ENCODE measurements at places on chromosomes 2 and 18.

DNA sequence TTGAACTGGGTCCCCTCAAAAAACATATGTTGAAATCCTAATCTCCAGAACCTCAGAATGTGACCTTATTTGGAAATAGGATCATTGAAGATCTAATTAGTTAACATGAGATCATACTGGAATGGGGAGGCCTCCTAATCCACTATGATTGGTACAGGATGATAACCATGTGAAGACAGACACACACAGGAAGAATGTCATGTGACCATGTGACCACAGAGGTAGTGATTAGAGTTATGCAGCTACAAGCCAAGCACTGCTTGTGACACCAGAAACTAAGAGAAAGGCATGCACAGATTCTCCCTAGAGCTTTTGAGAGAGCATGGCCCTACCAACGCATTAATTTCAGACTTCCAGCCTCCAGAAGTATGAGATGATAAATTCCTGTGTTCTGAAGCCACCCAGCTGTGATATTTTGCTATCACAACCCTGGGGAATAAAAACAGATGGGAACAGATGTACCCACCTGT lies 47.0 kb upstream of the TGIF1 start:
- no peak overlapping the region for H3K27ac ChIP-seq
- no peak for DNase-seq
- no peak overlapping the region for H3K4me3 ChIP-seq
- no peaks in the 10 kb centered on the region for H3K4me1 ChIP-seq
- H3K27me3 ChIP-seq, result no peaks in the 10 kb centered on the region
- H3K36me3 ChIP-seq, result no peaks in the 10 kb centered on the region

DNA sequence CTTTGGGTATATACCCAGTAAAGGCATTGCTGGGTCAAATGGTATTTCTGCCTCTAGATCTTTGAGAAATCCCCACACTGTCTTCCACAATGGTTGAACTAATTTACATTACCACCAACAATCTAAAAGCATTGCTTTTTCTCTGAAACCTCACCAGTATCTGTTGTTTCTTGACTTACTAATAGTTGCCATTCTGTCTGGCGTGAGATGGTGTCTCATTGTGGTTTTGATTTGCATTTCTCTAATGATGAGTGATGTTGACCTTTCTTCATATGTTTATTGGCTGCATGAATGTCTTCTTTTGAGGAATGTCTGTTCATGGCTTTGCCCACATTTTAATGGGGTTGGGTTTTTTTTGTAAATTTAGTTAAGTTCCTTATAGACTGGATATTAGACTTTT lies 382.6 kb upstream of the ZNF804A start:
- H3K27me3 ChIP-seq, result no peaks in the 10 kb centered on the region
- DNase-seq, result no peak
- no peaks in the 10 kb centered on the region for H3K4me1 ChIP-seq
- H3K36me3 ChIP-seq, result no peaks in the 10 kb centered on the region
- H3K27ac ChIP-seq, result no peak overlapping the region
- H3K4me3 ChIP-seq, result no peak overlapping the region

GRCh38 chr2:133316557-133316956 lies 251.7 kb downstream of the NCKAP5 start:
- DNase-seq, result no peak
- no peak overlapping the region for H3K4me3 ChIP-seq
- no peaks in the 10 kb centered on the region for H3K27me3 ChIP-seq
- no peaks in the 10 kb centered on the region for H3K4me1 ChIP-seq
- H3K27ac ChIP-seq, result no peak overlapping the region

DNA sequence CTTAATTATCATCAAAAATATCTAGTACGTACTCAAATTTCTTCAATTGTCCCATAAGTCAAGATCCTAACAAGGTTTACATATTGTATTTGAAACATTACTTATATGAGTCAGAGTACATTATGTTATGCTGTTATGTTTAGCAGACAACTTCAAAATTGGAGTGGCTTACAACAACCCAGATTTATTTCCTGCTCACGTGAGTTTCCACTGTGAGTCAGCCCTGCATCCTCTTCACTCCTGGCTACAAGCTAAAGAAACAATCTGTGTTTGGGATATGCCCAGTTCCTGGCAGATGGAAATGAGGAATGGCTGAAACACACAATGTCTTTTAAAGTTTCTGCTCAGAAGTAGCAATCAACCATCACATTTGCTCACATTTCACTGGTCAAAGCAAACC lies 31.5 kb upstream of the TANC1 start:
- DNase-seq, result peak; percentile 38
- peak overlapping the region; percentile 69 for H3K27ac ChIP-seq
- H3K4me3 ChIP-seq, result no peak overlapping the region
- H3K4me1 ChIP-seq, result no peaks in the 10 kb centered on the region

- H3K4me3 ChIP-seq, result no peak overlapping the region
- peak; percentile 71 for DNase-seq
- no peaks in the 10 kb centered on the region for H3K4me1 ChIP-seq
- no peaks in the 10 kb centered on the region for H3K36me3 ChIP-seq
Measured at GRCh38 chr18:79378536-79379250, 17.0 kb upstream of the NFATC1 start.

DNA sequence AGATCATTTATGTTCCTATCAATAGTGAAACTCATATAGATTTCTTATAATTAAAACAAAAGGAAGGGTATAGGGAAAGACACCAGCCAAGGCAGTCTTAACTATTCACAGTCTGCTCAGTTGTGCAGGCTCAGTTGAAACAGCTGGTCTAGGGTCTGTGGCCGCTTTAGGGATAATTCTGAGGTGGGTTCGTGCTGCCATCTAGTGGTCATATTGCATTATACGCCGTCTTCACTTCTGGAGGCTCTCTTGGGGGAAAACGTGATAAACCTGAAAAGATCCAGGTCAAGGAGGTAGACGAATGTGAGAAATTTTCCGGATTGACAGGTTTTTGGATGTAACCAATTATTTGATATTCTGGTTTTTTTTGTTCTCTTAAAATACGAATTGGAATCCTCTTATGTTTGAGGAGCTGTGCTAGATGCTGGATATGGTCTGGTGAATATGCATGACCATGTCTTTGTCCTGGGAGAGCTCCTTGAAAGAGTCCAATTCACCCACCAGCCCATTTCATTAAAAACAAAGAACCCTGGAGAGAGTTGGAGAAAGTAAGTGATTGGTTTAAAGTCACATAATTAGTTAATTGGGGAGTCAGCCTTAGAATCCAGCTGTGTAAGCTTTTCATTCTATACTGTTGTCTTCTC lies 492.4 kb downstream of the PLCL1 start:
- H3K27me3 ChIP-seq, result no peaks in the 10 kb centered on the region
- no peak overlapping the region for H3K4me3 ChIP-seq
- DNase-seq, result peak; percentile 48
- H3K4me1 ChIP-seq, result no peaks in the 10 kb centered on the region

GRCh38 chr2:225694664-225695063 lies 295.2 kb downstream of the NYAP2 start:
- H3K27ac ChIP-seq, result no peak overlapping the region
- no peaks in the 10 kb centered on the region for H3K4me1 ChIP-seq
- no peak overlapping the region for H3K4me3 ChIP-seq
- no peaks in the 10 kb centered on the region for H3K27me3 ChIP-seq

- H3K4me3 ChIP-seq, result no peak overlapping the region
- no peaks in the 10 kb centered on the region for H3K36me3 ChIP-seq
- no peak overlapping the region for H3K27ac ChIP-seq
- H3K4me1 ChIP-seq, result no peaks in the 10 kb centered on the region
- H3K27me3 ChIP-seq, result no peaks in the 10 kb centered on the region
Measured at GRCh38 chr2:11103984-11104793, 51.1 kb upstream of the SLC66A3 start.

DNA sequence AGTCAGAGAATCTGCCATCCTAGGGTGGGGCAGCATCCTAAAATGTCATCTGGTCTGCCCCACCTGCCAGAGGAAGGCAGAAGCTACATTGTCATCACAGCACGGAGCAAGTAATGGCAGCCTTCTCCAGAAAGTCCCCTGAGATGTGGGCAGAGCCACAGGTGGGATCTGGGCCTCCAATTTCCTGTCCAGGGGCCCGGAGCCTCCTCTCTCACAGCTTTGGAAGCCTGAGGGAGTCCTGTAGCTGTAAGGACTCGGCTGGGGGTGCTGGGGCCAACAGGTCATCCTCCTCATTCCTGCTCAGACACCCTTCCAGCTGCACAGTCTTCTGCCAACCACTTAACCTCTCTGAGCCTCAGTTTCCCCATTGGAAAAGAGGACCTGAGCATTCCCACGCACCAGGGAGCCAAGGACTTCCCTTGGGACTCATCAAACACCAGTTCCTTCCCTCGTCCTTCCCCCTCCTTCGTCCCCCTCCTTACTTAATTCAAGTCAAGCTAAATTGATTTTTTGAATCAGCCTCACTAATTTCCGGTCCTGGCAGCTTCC lies 48.6 kb upstream of the ID2 start:
- H3K4me1 ChIP-seq, result peaks cover 12% of the 10 kb centered on the region
- H3K36me3 ChIP-seq, result no peaks in the 10 kb centered on the region
- no peak overlapping the region for H3K4me3 ChIP-seq
- no peak overlapping the region for H3K27ac ChIP-seq
- no peak for DNase-seq
- H3K27me3 ChIP-seq, result no peaks in the 10 kb centered on the region

DNA sequence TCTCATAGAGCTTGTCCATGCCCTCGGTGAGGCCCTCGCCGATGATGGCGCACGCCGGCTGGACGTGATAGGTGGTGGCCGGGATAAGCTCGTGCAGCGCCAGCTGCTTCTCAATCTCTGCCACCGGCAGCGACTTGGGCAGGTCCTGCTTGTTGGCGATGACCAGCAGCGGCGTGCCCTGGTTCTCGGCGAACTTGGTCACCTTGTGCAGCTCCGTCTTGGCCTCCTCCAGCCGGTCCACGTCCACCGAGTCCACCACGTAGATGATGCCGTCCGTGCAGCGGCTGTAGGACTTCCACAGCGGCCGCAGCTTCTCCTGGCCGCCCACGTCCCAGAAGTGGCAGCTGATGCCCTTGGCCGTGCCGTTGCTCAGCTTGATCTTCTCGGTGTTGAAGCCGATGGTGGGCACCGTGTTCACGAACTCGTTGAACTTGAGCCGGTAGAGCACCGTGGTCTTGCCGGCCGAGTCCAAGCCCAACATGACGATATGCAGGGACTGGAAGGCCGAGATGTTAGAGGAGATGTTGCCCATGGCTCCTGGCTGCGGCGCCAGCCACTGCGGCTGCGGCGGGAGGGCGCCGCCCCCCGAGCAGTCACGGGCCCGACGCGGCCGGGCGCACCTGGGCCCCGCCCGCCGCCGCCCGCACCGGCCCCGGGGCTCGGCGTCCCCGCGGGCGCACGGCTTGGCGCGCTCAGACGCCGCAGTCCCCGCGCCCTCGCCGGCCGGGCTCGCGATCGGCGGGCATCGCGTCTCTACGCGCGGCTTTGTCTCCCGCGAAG lies 636 bp downstream of the ARL4C start:
- H3K27ac ChIP-seq, result peak overlapping the region; percentile 55
- peak overlapping the region; percentile 53 for H3K4me3 ChIP-seq
- H3K36me3 ChIP-seq, result no peaks in the 10 kb centered on the region

- H3K36me3 ChIP-seq, result no peaks in the 10 kb centered on the region
- no peak for DNase-seq
- peaks cover 5% of the 10 kb centered on the region for H3K4me1 ChIP-seq
- H3K27me3 ChIP-seq, result no peaks in the 10 kb centered on the region
Measured at GRCh38 chr2:73080321-73081131, 9.0 kb upstream of the SFXN5 start.

GRCh38 chr2:99910902-99911301 lies 231.5 kb downstream of the AFF3 start:
- no peaks in the 10 kb centered on the region for H3K4me1 ChIP-seq
- H3K36me3 ChIP-seq, result no peaks in the 10 kb centered on the region
- no peak overlapping the region for H3K27ac ChIP-seq
- H3K4me3 ChIP-seq, result no peak overlapping the region

DNA sequence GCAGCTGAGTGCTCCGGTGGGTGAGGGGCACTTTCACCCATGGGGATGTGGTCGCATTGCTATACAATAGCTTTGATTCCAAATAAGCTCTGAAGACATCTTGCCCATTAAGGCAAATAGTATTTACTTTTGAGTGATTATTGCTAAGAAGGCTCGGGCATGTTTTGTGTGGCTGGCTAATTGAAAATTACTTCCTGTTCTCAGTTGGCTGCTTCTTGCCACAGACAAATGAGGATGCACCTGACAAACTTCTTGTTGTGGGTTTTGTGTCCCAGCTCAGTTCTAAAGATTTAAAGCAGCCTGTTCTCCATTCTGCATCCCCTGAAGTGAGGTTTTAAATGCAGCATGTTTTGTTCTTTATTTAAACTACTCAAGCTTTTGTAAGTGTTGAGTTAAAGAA lies 88.3 kb downstream of the KCNS3 start:
- no peaks in the 10 kb centered on the region for H3K36me3 ChIP-seq
- H3K4me1 ChIP-seq, result no peaks in the 10 kb centered on the region
- no peak for DNase-seq

DNA sequence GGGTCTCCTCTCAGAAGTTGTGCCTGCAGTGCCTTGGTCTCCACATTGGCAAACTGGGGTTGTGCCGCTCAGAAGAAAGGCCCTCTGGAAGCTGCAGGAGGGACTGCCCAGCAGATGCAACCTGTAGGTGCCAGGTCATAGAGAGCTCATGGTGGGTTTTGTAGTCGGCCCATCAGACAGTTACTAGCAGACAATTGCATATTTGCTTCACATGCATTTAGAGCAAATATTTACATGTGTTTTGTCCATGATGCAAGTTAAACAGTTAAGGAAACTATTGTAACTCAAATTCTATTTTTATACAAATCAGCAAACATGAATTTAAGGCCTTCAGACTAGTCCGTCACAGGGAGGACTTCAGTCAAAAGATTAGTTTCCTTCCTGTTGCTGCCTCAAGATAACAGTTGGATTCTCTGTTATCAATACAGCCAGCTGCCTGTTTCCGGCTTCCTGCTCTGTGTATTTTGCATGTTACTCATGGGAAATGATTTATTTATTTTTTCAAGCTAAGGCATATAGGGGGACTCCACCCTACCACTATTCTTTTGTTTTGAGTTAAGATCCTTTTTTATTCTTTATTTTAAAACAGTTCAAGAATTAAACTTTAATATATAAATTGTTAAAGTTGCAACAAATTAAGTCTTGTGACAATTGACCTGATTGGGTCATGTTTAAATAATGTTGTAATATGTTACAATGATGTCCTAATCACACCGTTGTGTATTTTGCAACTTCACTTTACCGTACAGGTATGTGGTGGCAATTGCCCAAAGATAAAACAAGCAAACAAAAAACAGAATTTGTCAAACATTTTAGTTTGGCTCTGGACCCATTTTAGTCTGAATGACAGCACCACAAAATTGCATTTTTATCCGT lies 133.5 kb downstream of the SPTBN1 start:
- no peaks in the 10 kb centered on the region for H3K27me3 ChIP-seq
- no peak overlapping the region for H3K27ac ChIP-seq
- no peaks in the 10 kb centered on the region for H3K36me3 ChIP-seq
- peaks cover 17% of the 10 kb centered on the region for H3K4me1 ChIP-seq
- H3K4me3 ChIP-seq, result no peak overlapping the region
- DNase-seq, result no peak

DNA sequence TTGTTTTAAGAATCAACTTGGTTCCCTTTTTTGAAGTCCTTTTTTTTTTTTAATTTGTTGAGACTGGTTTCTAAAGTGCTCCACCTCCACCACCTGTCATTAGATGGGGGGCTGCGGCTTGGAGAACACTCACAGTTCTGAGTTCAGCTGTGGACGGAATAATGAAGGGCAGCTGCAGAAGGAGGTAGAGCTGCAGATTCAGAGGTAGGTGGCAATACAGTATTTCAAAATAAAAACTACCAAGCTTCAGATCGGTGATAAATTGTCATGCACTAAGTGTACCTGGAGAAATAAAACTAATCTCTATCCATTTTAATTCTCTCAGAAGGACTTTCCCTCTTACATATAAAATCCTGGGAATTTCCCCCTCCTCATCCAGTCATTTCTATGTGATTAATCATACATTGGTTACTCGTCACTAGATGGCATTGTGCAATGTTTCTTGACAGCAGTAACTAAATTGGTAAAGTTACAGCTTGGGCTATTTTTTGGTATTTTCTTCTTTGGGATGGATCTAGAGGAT lies 81.1 kb upstream of the SLC39A10 start:
- no peaks in the 10 kb centered on the region for H3K36me3 ChIP-seq
- DNase-seq, result no peak
- H3K4me1 ChIP-seq, result no peaks in the 10 kb centered on the region
